ENCODE measurements at places on chromosomes 7 and 10.
A peak's percentile ranks its signal among the peaks of the same experiment; 100 is the strongest.

DNA sequence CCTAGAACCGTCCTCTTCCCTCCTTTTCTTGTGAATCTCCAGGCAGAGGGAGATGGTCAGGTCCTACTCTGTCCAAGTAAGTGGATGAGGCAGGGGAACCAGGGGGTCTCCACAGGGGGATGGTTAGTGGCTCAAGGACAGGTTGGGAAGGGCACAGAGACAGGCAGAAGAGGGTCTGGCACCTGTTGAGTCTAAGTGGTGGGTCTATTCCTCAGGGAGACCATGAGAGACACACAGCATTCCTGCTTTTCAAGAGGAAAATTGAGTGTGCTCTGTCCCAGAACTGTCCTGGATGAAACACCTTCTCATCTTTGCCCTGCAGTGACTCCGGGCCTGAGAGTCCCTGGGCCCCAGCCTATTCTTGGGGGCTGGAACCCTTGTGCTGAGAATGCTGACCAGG is 184.8 kb upstream of the GALNT17 start:
- DNase-seq = no peak

GRCh38 chr7:153675131-153675530 is 377.1 kb upstream of the DPP6 start:
- peak; percentile 11 for DNase-seq

DNA sequence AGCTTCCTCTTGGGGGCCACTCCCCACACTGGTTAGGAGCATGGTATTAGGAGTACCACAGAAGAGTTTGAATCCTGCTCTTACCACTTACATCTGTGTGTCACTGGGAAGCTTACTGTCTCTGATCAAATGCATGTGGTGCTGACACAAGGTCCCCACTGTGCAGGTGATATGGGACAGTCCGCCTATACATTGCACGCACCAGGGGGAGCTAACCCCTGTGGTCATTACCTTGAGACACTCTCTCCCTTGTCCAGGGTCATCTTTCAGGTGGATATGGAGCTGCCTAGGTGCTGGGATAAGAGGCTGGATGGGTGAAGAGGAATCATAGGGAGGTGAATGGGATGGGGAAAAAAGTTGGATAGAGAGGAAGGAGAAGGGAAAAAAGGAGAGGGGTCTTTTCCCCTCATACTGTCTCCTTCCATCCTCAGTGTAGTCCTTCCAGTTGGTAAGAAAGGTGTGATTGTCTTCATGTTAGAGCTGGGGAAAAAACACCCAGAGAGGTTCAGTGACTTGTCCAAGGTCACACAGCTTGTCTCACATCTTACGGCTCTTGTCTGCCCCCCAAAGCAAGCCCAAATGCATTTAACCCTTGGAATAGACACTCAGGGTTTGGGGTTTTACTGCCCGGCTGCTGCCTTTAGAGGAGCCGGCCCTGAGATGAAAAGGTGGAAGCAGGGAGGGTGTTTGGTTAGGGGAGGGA is 125.9 kb downstream of the CDH23 start:
- no peak for DNase-seq

DNA sequence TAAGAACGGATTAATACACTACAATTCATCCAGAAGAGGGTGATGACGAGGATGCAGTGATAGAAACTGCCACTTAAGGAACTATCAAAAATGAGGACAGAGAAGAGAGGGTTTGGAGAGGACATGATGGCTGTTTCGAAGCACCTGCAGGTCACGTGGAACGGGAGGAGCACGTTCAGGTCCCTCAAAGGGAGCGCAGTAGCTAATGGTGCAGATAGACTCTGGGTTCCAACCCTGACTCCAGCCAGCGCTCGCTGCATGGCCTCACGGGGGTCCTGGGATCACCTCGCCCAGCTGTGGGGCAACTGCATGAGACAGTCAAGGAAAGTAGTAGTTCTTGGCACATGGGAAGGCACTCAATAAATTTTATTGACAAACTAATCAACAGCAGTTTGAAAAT is 208.6 kb upstream of the RNF32 start:
- DNase-seq = no peak

DNA sequence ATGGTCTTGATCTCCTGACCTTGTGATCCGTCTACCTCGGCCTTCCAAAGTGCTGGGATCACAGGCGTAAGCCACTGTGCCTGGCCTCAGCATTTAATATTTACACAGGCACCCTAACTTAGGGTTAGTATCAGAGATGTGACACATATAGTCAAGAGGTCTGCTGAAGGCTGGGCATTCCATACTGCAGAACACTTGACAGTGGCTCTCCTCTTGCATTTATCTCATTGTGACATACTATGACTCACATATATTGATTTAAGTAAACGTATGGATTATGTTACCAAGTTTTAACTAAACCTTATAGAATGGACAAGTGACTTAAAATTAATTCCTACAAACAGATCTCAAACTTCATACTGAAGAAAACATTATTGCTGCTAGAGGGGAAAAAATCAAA is 36.6 kb downstream of the BRAF start:
- no peak for DNase-seq

GRCh38 chr10:34590793-34591192 is 224.3 kb downstream of the PARD3 start:
- no peak for DNase-seq

- peak; percentile 93 for DNase-seq
These were observed at the start of gene IFIT1 for GRCh38 chr10:89391907-89392756. Gene IFIT1, plus strand, starts transcription at chr10:89392623. Its CDS starts 90 bp downstream, at chr10:89392713.

All from globus pallidus (tissue), 1 donor.